ENCODE measurements at places on chromosomes 12 and 14.

DNA sequence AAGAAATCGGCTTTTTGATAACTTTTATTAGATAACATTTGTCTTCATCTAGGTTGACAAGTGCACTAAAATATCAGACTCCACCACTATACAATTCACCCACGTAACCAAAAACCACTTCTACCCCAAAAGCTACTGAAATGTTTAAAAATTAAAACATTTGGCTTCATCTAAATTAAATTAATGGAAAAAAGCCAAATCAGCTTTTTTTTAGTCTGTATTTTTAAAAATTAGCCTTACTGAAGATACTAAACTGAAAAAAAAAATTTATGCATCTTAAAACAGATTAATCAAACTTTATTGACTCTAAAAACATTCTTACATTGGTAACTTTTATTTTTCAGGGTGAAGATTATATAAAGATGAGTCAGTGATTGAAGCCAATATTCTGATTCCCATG lies 30.0 kb downstream of the CREBL2 start:
- DNase-seq = no peak

DNA sequence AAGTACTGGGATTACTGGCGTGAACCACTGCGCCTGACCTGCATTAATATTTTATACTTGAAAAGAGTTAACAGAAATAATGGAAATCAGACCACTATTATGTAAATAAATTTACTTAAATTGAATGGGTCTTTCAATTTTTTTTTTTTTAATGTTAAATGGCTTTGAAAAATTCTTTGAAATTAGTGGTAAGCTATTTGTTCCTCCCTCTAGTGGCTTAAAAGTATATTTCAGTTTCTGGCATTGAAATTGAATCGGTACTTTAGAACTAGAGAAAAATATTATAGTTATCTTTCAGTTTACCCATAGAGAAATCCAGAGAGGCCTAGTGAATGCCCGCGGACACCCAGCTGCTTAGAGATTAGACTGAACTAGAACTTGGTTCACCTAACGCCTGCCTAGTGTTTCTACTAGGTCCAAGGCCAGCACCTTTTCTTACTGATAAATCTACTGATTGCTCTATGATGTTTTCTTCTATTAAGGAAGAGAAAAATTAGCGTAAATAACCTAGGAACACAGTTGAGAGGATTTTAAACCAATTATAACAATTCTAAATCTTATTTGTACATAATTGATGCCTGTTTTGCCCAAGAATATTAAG lies 106.5 kb downstream of the EML1 start:
- DNase-seq = no peak

- DNase-seq = no peak
These were observed 162.4 kb upstream of the FSCB start for GRCh38 chr14:44669496-44669895.

DNA sequence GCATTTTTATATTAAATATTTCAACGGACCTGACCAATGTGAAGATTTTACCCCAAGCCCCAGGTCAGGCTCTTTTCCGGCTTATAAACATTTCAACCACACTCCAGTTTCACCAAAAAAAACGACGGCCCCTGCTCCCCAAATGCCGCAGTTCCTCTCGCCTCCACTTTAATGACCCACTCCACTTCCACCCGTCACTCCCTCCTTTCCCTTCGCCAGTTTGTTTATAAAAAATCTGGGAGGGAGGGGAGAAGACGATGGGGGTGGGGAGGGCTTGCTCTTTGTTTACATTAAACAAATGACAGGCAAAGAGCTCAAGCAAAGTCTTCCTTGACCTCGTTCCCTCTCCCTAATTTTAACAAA lies 5.4 kb downstream of the SIX6 start:
- DNase-seq = no peak

- peak; percentile 46 for DNase-seq
These were observed 68.5 kb upstream of the CAPRIN2 start for GRCh38 chr12:30823156-30823699.

DNA sequence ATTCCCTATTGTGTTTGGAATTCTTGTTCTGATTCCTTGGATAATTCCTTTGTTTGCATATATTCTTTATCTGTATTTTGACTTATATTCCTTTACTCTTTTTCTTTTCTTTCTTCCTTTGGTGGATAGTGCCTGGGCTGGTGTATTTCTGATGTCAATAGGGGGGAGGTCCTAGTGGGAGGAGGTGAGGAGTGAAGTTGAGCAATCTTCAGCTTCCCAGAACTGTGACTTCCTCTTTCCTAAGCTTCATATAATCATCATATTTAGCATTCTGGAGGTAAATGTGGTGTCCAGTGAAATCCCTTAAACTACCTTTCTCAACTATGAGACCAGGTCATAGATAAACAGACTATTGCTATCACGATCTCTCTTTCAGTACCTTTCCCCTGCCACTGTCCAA lies 29.6 kb upstream of the TBPL2 start:
- no peak for DNase-seq

DNA sequence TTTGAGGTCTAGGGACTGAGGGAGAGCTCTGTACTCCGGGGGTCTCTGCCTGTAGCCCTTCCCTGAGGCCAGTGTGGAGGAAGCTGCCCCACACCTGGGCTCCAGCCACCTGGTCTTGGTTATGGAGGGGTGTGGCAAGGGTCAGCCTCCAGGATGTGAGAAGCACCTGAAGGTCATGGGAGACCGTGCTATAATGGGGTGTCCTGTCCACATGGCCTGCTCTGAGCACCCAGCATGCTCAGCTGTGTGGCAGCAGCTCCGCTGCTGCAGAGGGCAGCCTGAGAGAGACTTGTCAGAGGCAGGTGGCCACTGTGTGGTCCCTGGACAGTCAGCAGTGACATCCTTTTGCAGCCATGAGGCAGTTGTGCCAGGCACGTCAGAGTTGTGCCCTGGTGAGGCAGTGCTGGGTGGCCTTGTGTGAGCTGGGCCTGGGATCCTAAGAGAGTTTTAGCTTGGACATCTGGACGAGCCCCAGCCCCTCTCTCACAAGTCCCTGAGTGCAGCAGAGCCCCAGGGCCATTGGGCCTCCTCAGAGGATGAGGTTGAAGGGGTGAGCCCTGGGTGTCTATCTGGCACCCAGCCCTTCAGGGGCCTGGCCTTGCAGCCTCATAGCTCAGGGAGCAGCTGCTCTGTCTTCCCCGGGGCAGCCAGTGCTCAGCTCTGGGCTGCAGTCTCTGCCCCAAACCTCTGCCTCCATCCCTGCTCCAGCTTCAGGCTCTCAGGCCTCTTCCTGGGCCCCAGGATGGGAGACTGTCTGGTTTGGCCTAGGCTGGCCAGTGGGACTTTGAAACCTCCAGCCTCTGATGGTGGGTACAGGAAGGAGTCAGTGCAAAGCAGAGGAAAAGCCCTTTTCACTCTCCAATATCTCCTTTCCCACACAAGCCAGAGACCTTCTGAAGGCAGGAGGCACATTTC lies 7.4 kb upstream of the ATG101 start:
- DNase-seq = no peak

DNA sequence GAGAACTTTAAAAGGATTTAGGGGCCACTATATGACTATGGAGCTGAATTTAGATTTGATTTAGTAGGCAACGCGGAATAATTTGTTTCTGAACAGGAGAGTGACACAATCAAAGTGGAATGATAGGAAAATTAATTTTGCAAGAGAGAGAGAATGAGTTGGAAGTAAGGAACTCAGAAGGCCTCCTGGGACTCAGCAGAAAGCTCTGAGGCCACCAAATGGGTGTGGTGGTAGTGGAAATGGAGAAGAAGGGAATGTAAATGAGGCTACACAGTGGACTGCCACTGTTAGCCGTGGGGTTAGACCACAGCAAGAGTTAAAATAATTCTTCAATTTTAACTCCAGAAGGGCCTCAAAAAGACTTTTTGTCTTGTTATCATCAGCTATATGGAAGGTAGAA lies 102.7 kb downstream of the LRRK2 start:
- no peak for DNase-seq
